BJ (cell line): ENCODE measurements at places on chromosomes 11 and 22. TPM values are rescaled to one million over a fixed set of nuclear protein-coding genes. Genes with fewer than 3 reads are reported as not detected.

KCNK7 gene
- 0.06 and 0.07 TPM in 2 replicates for polyA plus RNA-seq

- DNase-seq: no peak
Measured at GRCh38 chr22:27730641-27731433, 70.7 kb downstream of the MN1 start.

MYO7A gene
- 0.01 and 0.04 TPM in 2 replicates for polyA plus RNA-seq

ME3 gene
- polyA plus RNA-seq: 9.7 and 15.8 TPM in 2 replicates

GRCh38 chr11:94767701-94768601, at the start of gene AMOTL1:
TSS of gene AMOTL1 (plus strand) at chr11:94768356. CDS start at chr11:94768512, 156 bp downstream.
- DNase-seq: no peak

DNA sequence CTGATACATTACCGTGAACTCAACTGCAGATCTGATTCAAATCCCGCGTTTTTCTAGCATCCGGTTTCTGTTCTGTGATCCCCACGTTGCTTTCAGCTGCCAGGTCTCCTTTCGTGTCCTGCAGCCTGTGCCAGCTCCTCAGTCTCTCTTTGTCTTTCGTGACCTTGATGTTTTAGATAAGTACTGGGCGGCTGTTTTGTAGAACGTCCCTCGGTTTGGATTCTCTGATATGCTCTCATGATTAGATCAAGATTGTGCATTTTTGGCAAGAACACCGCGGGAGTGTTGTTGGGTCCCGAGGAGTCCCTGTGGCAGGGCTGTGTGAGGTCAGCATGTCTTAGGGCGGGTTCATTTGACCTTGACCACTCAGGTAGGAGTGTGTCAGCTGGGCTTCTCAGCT, 38.6 kb downstream of the KCNQ1 start:
- no peak for DNase-seq

SMTNL1 gene
- not detected in 2 replicates for polyA plus RNA-seq

GRCh38 chr11:15159085-15159484, 44.4 kb downstream of the INSC start:
- no peak for DNase-seq

DNA sequence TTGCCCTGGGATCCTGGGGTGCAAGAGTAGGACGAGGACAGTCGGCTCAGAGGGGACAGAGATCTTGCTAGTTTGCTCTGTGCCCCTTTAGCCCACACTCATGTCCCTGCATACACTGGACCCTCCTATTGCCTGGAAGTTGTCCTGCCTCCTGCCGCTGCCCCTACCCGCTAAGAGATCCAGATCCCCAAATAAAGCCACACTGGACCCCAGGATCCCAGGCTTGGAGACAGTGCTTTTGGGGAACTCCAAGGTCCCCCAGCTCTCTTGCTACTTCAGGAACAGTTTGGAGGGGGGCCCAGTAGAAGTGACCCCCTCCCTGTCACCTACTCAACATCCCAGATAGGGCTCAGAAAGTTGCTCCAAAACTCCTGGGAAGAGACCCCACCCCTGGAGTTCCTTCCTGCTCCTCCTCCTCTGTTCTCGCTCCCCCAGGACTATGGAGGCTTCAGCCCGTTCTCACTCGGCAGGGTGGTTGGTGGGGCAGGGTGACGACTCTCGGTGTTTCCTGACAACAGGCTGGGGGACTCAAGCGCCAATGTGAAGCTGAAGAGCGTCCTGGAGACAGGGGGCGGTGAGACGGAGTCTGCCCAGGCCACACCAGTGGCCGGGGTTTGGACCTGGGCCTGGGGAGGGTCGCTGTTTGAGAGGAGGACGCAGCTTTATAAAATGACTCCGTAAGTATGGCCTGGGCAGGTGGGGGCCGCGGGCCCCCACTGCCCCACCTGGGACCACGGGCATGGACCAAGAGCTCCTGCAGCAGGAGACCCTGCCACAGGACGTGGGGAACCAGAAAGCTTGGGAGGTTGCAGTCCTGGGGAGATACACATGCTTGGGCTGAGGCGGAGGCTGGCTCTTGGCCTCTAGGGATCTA, 19.2 kb upstream of the TUB start:
- DNase-seq: no peak

GRCh38 chr11:73201249-73201648, 16.8 kb upstream of the P2RY2 start:
- DNase-seq: no peak
